ENCODE measurements at places on chromosomes 3 and 15.

DNA sequence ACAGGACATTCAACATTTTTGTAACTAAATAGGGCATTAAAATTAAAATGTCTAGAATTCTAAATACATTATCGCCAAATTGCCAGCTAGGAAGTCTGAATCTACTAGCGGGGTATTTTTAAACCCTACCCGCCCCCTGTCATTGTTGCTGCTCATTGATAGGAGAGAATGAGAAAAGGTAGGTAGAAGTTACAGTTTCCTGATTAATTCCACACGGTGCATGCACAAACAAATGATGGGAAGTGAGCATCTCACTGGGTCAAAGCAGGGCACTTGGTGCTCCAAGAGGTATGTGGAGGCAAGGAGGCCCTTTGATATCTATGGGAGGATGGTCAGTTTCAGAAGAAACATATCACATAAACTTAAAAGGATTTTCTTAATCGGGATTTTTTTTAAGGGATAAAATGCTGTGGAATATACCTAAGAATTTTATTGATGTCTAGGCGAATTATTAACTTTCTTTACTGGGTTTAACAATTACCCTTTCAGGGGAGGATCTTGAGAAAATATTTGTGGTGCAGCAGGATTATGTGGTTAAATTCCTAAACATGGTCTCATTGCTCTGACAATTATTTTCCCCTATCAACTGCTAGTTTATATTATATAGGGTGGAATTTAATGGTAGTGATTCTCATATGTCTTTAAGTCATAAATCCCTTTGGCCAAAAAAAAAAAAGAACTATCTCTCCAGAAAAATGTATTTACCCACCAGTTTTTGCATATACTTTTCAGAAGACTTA lies 236.0 kb upstream of the GOLGA6L4 start:
- DNase-seq = no peak

- no peak for DNase-seq
Observed at GRCh38 chr15:39979606-39980005, 45.7 kb downstream of the EIF2AK4 start.

- no peak for DNase-seq
Observed at GRCh38 chr3:149744151-149744550, 8.1 kb downstream of the COMMD2 start.

DNA sequence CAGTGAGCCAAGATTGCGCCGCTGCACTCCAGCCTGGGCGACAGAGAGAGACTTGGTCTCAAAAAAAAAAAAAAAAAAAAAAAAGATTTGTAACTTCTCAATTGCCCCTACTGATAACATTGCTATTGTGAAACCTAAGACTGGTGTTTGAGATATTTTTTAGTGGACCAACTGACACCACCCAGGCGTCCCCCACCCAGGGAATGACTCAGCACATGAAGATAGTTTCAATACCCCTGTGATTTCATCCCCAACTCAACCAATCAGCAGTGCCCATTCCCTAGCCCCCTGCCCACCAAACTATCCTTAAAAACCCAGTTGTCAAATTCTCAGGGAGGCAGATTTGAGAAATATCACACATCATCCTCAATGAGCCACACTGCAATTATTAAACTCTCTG lies 76.9 kb downstream of the TTBK2 start:
- DNase-seq = no peak

DNA sequence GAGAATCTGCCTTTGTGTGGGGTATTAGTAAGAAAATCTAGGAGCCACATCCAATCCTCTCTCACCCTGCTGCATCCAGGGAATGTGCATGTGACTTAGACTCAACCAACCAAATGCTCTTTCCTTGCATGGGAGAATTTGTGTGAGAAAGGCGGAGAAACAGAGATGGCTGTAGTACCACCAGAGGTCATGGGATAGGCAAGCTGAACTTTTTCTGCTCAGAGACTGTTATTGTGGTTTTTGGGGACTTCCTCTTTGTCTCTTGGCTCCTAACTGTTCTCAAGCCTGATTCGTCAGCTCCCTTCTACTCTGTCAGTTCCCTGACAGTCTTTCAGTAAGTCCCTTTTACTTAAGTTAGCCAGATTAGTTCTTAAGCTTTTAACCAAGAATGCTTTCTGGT lies 2.6 kb upstream of the ZSCAN2 start:
- no peak for DNase-seq

- no peak for DNase-seq
Observed at GRCh38 chr15:93566762-93567161, 477.8 kb upstream of the RGMA start.

GRCh38 chr15:77706482-77707244 lies 74.0 kb upstream of the LINGO1 start:
- DNase-seq = no peak

- DNase-seq = no peak
Observed at GRCh38 chr3:7696320-7696719, 805.3 kb upstream of the LMCD1 start.

DNA sequence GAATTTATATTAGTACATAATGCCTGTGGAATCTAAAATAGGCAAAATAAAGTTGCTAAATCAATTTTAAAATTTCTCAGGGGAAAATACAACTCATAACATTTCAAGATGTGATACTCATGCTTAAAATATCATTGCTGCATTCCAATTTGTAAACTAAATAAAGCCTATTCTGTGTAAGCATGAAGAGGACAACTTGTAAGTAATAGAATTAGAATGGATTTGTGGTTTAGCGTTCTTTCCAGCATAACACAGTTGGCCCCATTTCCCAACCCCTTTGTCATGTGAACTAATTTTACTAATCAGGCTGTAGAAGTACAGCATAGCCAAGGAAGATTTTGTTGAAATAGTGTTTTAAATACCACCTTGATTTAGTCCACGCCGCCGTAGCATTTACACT lies 437.2 kb downstream of the SI start:
- DNase-seq = no peak

DNA sequence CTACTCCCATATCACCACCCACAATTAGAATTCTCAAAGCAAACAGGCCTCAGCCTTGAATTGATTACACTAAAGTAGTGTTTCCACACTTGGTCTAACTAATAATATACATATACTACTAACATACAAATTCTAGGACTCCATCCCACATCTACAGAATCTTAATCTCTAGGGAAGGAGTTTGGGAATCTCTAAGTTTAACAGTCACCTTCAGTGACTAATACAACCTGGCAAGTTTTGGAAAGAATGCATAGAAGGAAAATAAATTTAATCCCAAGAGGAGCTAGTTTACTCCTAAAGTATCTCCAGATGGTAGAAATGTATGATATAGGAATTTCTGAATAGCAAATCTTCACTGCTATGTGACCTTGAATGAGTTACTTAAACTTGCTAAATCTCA lies 9.1 kb downstream of the CLPX start:
- DNase-seq = no peak

DNA sequence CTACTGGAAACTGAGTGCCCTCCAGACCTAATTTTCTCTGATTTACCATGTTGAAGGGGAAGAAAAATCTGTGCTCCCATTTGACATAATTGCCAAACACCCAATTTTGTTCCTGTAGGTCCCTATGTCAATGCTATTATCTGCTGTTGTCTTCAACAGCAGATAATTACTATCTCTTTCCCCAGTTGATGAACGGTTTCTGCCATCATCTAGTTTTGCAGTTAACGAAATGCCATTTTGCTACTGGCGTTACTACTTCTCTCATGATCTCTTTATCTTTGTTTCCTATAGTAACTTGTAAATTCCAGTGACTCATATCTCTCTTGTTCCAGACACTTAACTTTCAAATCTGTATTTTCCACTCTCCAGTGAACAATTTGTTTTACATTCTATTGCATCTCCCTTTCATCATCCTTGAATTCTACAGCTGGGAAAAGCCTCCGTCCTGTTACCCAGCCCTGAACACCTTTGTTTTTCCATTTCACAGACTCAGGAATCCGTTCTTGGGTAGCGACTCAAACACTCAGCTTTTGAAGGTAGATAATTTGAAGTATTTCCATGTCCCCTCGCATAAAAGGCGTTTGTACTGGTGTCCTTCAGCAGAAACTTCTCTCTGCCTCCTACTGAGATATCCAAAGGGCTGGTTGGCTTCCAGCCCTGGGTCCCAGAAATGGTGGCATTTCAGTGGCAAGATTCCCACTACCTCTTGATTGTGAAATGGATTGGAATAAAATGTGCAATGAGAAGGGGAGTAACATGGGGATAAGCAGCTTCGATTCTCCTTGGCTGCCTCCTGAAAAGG lies 111.7 kb downstream of the FOXB1 start:
- DNase-seq = no peak

- DNase-seq = no peak
Observed at GRCh38 chr3:5190147-5190791, 2.8 kb downstream of the EDEM1 start.

DNA sequence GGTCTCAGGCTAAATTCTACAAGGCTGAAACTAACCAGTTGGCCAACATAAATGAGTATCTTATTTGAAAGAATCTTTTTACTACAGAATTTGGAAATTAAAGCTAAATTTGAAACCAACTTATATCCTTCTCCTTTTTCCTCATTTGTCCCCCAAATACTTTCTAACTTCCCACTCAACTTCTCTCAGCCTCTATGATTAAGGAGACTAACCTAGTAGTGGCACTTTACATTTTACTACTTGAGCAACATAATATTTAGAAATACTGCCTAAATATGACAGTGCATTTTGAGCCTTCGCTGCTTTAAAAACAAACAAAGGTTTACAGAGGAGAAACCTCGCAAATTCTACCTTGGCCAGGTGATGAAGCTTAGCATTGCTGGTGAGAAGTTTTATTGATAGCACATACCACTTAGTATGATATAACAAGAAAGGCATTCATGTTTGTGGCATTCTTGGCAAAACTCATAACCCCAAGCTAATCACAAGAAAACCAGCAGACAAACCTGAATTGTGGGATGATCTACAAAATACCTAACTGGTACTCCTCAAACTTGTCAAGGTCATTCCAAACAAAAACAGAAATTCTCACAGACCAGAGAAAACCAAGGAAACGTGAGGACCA lies 432.1 kb upstream of the CFAP20DC start:
- DNase-seq = no peak

GRCh38 chr15:56528136-56528535 lies 63.2 kb upstream of the MNS1 start:
- no peak for DNase-seq

- no peak for DNase-seq
Observed at GRCh38 chr15:65275728-65276126, 11.0 kb downstream of the PARP16 start.
